ENCODE measurements at places on chromosomes 6 and 20.

- no peak for DNase-seq
These were observed 24.9 kb upstream of the MCM9 start for GRCh38 chr6:118959903-118960302.

- no peak for DNase-seq
These were observed 3.9 kb upstream of the ZBTB9 start for GRCh38 chr6:33450434-33450833.

GRCh38 chr20:62011938-62012534 lies 53.6 kb downstream of the TAF4 start:
- no peak for DNase-seq

DNA sequence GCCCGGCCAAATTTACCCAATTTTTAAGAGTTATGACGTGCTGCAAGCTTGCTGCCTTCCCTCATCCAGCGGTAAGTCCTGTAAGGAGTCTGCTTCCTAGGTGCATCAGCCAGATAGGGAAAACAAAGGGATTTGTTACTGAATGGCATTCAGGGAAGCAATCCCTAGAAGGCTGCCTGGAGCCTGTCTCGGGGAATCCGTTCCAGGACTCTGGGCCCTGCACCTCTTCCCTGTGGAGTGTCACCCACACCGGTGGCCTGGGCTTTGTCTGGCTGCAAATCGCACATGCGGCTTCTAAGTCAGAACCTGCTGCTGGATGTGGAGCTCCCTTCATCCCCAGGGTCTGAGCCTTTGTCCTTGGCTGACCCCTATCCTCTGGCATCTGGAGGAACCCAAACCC lies 7.0 kb downstream of the MYT1 start:
- DNase-seq = no peak

GRCh38 chr6:108651340-108652227 lies 90.9 kb downstream of the FOXO3 start:
- no peak for DNase-seq

DNA sequence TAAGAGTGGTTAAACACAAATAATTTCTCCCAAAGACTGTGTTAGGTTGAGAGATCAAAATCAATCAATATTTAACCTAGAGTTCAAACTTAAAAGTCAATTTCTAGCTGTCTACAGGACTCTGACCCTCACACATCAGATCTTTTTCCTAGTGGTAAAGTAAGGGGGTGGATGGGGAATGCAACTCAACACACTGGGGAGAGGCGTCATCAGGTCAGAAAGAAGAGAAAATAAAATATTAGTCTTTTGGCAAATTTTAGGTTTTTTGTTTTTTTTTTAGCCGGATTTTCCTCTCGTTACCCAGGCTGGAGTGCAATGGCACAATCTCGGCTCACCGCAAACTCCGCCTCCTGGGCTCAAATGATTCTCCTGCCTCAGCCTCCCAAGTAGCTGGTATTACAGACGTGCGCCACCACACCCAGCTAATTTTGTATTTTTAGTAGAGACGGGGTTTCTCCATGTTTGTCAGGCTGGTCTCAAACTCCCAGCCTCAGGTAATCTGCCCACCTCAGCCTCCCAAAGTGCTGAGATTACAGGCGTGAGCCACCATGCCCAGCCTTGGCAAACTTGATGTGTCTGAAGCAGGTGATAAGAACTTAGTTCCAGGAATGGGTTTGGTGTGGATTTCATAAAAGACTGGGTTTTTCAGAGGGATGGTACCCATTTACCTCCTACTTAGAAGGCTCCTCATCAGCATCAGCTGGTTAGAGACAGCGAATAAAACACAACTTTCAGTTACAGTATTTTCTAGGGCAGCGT lies 65.9 kb downstream of the MKKS start:
- no peak for DNase-seq

- DNase-seq = peak; percentile 88
These were observed 102.0 kb downstream of the OR2B2 start for GRCh38 chr6:27809939-27810767.

DNA sequence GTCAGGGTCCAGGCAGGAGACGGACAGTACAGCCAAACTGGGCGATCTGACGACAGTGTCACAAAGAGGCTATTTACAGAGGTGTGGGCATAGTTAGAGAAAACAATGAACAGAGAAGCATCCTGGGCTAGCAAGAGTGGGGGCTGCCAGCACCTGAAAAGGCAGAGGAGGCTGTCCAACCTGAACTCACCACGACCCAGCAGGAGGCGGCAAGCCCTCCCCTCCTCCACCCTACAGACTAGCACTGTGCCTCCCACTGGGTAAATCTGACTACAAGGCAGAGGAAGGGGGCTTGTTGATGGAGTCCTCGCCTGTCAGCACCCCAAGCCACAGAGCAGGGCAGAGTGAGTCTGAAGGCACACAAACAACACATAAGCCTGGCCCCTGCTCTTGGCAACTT lies 52.8 kb upstream of the CDYL start:
- DNase-seq = no peak

GRCh38 chr20:18176318-18176785 lies 38.7 kb downstream of the KAT14 start:
- DNase-seq = no peak

GRCh38 chr6:131216246-131216645 lies 81.0 kb downstream of the AKAP7 start:
- DNase-seq = no peak

DNA sequence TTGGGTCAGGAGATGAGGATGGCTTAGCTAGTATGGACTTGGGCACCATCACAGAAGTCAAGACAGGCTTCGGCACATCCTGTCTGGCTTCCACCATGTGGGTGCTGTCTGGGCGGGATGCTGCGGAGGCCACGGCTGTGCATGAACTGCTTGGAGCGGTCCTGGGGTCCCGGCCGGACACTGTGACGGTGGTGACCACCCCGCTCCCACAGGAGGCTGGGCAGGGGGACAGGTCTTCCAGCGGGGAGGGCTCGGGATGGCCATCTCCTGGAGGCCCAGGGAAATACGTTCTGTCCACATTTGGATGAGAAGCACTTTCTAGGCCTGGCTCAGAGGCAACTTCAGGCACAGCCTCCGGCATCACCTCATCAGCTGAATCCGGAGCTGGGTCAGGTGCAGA lies 32.1 kb upstream of the TCFL5 start:
- DNase-seq = no peak

GRCh38 chr6:119890470-119890869 lies 540.9 kb upstream of the MAN1A1 start:
- no peak for DNase-seq

GRCh38 chr6:85674604-85675003 lies 31.9 kb upstream of the SYNCRIP start:
- DNase-seq = no peak

DNA sequence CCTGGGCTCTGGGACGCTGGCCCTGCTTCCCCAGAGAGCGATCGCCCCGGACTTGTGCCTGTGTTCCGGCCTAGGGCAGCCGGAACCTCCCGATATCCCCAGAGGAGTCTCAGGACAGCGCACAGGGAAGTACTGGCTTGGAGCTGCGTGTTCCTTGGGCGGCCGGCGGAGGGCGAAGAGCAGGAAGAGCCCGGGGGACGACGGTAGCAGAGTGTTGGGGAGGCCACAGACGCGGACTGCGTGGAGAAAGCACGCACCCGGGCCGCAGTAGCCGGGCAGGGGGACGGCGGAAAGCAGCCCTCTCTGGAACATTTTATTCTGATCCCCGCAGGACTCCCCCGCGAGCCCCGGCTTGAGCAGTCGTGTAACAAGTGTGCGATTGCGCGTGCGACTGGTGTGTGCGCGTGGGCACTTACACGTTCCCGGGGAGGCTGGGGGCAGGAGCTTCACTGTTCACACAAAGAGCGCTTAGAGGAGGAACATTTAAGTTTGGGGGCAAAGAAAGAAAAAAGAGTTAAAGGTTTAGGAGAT lies 36.1 kb downstream of the NCR2 start:
- no peak for DNase-seq

DNA sequence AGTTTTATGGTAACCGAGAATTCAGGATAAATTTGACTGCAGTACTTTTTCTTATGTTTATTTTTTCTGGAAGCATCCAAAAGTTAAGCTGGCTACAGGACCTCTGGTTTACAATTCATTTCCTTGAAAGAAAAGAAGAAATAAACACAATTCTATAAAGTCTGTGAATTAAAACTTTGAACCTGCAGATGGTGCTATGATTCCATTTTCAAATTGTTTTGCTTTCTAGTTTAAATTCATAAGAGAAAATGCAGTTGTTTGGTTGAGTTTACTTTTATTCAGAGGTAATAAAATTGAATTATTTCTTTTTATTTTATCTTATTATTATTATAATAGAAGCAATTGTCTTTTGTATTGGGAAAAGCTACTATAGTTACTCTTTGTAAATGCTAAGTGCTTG lies 1.8 kb upstream of the VIP start:
- DNase-seq = no peak

- DNase-seq = no peak
These were observed 80.2 kb upstream of the PHACTR1 start for GRCh38 chr6:12636336-12636735.

DNA sequence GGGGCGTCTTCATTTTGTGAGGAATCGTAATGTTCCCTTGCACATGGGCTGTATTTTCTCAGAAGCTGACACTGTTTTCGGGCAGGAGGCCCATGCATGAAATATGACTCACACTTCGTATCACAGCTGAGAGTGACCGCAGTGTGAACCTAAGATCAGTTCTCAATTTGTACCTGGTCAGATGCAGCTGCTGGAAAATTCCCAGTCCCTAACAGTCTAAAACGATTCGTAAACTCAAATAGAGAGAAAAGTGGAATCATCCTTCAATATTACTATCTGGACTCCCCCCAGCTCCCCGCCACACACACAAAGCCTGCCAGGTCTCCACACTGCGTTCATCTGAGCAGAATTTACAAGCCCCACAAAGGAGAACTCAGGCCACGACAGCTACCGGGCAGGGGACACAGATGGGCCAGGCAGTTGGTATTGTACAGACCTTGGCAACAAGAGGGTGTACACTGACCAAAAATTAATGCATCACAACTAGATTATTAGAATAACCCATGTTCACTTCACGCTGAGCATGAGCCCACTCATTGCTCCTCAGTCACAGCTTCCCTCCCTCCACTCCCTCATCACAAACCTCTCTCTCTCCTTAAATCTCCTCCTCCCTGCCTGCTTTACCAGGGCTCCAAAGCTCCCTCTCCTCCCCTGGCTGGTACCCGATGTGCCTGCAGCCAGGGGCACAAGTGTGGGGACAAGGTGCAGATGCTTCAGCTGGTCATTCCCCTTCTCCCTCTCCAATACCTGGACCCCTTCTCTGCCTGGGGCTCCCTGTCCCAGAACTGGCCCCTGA lies 488.4 kb downstream of the PREX1 start:
- DNase-seq = no peak

DNA sequence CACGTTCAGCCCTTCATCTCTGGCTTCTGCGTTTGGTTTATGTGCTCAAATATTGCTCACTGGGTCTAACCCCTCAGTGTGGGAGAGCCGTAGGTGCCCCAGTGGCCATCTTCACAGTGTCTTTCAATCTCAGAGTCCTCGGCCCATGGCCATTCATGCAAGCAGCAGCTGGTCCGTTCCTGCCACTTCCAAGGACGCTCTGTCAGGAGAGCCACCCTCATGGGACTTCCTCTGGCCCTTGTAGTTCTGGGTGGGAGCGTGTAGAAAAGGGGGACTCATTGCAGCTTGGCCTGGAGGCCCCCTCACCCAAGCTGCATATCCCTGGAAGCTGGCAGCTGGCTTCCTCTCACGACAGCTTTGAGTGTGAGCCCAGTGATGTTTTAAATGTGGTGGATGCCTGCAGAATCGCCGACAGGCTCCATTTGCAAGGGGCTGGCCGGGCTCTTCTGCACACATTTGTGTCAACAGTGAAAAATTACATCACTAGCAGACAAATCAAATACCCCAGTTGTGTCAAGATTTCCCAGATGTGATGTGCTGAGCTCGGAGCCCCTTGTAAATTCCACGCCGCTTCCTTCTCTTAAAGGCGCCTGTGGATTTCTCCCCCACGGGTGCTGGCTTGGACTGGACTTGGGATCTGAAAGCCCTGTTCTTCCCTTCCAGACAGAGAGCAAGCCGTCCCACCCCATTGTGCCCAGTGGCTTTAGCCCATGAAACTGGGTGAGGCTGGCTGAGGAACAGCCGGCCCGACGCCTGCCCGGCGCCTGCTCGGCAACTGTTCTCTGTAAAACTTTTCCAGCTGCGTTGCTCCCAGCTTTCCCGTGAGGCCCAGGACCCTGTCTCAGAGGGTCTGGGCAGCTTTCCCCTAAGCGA lies 360.1 kb downstream of the TAF4 start:
- DNase-seq = no peak

- DNase-seq = no peak
These were observed 82.3 kb upstream of the CD83 start for GRCh38 chr6:14035071-14035847.

DNA sequence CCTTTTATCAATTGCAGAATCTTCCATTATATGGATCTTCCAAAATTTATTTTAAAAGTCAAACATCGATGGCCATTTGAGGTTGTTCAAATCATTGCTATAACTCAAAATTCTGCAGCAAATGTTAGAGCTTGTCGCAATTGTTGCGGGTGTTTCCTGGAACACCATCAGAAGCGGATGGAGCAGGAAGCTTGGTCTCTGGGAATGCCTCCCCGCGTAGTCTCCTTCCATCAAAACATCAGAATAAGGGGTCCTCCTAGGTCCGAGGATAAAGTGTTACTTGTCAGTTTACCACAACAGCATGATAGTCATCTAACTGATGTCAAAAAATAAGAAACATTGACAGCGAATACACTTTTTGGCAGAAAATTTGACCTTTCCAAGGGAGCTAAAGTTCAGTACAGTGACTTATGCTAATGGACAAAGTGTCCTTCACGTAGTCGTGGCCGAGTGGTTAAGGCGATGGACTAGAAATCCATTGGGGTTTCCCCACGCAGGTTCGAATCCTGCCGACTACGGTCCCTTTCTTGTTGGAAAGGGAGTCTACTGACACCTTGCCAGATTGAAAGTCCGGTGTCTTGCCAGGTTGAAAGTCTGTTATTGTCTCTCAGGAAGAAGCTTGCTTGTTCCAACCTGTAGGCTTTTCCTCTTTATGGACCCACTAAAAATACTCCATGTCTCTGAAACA lies 59.0 kb upstream of the ZNF184 start:
- no peak for DNase-seq

GRCh38 chr6:34606477-34607265 lies 50.5 kb upstream of the SPDEF start:
- DNase-seq = no peak

DNA sequence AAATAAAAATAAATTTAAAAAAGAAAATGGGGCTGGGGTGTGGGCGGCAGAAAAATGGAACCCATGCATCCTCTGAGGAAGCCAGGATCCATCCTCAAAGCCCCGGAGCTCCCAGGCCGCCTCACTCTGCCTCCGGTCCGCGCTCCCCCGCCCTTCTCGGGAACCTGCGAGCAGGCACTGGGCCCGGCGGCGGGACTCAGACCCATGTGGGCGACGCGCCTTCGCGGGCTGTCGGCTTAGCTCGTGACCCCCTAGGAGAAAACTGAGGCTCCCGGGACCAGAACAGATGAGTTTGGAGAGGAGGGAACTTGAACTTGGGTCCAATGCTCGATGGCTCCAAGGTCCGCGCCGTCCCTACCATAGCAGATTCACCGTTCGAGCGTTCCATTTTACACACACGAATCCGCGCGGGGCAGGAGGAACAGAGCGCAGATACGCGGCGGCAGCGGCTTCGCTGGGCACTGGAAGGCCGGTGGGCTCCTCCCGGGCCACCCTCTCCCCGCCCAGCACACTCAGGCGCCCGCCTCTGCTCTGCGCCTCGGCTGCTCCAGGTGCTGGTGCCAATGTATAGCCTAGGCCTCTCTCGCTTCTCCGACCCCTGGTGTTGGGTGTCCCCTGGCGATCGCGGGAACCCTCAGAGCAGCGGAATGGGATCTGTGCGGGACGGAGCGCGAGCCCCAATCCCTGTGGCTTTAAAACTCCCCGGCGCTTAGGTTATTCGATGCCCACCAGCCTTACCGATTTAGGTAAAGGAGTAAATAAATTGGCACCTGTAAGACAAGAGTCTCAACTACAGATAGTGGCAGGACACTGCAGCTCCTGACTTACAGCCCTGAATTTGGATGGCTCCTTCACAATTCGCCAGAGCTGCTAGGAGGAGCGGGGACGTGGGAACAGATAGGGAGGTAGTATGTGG lies 39.2 kb downstream of the DPPA5 start:
- DNase-seq = no peak
